ENCODE measurements at places on chromosomes 1 and 21. TPM values are rescaled to one million over a fixed set of nuclear protein-coding genes. Genes with fewer than 3 reads are reported as not detected.

Gene FCRL2
- not detected for total RNA-seq

Gene EFNA3
- 1.8 TPM for total RNA-seq

Gene ALDH4A1
- total RNA-seq, result 14.4 TPM

Gene KIF14
- total RNA-seq, result 8.8 TPM

Gene CLIC6
- total RNA-seq, result not detected

Gene SF3B4
- 16.6 TPM for total RNA-seq

Gene SPATC1L
- 3.3 TPM for total RNA-seq

Gene CYB5RL
- 5.1 TPM for total RNA-seq

Gene TMPRSS15
- total RNA-seq, result not detected

Gene BRINP3
- total RNA-seq, result 0.65 TPM
